ENCODE measurements at places on chromosomes 4 and X.

DNA sequence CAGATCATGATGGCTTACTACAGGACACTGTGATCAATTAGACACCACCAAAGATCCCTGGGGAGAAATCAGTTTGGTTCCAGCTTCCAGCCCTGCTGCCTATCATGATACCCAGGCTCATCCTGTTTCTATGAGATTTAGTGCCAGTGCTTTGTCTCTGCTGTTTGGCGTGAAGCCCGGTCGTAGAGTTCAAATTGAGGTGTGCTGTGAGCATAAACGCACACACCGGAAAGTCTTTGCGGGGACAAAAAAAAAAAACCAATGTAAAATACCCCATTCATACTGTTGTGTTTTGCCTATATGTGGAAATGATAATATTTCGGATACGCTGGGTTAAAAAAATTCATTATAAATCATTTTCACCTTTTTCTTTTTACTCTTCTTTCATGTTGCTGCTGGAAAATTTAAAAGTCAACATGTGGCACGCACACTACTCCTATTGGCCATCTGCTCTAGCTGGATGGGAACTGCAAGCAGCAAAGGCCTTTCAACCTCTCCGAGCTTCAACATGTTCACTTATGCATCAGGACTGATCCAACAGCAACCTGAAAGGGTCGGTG lies 607 bp upstream of the DKC1 start:
- no peak for DNase-seq

GRCh38 chr4:7753271-7753670 lies 186.4 kb downstream of the AFAP1 start:
- DNase-seq, result no peak

GRCh38 chr4:158863296-158863695 lies 94.5 kb downstream of the FNIP2 start:
- no peak for DNase-seq

DNA sequence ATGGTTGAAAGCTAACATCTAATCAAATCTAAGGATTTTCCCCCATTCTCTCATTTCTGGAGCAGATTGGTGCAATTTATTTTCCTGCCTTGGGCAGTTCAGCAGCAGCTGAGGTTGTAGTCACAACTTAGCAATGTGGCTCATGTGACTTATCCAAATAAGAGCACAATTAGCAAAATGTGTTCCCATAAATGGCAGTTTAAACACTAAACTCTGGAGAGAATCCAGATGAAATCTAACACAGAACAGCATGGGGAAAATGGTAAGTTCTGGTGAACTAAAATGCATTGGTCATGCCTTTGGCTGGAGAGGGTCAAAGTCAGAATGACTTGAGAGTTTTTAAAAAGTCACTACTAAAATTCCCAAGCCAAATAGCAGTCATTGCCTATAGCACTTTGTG lies 422.6 kb upstream of the DIPK2B start:
- no peak for DNase-seq

- DNase-seq, result no peak
These were observed 643.7 kb downstream of the BCOR start for GRCh38 chrX:39453889-39454621.

- DNase-seq, result no peak
These were observed 154.8 kb upstream of the PDE5A start for GRCh38 chr4:119783189-119783983.

DNA sequence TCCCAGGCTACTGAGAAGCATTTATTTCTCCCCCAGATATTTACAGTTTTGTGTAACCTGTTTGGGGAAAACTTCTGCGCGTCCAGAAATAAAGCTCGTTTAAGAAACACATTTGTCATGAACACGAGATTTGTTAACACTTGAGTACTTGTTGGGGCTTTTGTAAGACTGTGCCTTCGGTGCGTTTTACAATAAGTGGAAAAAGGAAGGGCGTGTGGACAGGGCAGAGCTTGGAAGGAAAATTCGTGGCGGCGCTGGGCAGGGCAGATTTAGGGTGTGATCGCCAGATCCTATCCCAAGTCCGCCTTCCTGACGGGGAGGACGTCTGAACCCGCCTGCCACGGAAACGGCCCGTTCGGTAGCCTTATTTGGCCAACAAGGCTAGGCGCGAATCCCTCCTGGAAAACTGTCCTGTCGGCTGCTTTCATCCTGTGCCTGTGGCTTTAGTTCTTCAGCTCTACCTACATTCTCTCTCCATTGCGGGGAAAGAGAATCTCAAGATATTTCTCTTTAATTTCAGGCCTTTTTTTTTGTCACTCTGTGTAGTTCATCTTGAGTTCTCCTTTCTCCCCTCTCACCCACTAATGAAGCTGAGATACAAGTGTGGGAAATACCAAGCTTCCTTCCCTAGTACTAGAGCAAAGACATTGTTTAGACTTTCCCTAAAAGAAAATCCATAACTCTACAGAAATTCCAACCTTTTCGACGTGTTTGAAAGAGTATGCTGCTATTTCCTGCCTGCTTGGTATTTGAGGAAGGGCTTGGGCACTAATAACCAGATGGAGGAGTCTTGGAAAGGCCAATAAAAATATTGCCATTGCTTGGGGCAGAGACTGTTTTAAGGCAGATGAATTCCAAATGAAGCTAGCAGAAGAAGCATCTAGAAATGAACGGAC lies 982 bp downstream of the PDLIM5 start:
- peak; percentile 4 for DNase-seq

GRCh38 chr4:93267747-93268146 lies 560.8 kb upstream of the ATOH1 start:
- DNase-seq, result no peak

DNA sequence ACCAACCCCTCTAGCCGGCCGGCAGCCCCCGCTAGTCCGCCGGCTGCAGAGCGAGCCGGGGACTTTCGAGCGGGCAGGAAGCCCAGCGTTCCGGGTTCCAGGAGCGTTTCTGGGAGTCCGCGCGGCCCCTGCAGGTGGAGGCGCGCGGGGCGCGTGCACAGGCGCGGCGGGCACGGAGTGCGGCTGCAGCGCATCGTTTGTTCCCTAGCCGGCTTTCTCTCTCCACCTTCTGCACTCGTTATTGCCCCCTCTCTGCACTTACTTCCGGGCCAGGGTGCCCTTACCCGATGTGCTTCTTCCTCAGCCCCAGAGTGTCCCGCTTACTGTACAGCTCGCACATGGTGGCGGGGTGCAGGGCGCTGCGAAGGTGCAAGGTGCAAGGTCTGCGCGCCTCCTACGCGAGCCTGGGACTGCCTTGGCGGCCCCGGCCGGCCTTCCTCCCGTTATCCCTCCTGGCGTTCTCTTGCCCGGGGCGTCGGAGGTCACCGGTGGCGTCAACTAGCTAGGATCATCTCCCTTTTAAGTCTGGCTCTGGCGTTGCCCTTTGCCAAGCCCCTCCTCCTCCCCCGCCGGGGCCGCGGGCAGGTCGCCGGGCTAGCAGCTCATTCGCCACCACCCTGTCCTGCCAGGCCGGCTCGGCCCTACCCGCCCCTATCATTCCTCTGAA lies at the start of gene ETNPPL:
TSS of gene ETNPPL (minus strand) at position 495 of the 667 bp plus-strand sequence. CDS start at position 340, 155 bp downstream.
- DNase-seq, result no peak

DNA sequence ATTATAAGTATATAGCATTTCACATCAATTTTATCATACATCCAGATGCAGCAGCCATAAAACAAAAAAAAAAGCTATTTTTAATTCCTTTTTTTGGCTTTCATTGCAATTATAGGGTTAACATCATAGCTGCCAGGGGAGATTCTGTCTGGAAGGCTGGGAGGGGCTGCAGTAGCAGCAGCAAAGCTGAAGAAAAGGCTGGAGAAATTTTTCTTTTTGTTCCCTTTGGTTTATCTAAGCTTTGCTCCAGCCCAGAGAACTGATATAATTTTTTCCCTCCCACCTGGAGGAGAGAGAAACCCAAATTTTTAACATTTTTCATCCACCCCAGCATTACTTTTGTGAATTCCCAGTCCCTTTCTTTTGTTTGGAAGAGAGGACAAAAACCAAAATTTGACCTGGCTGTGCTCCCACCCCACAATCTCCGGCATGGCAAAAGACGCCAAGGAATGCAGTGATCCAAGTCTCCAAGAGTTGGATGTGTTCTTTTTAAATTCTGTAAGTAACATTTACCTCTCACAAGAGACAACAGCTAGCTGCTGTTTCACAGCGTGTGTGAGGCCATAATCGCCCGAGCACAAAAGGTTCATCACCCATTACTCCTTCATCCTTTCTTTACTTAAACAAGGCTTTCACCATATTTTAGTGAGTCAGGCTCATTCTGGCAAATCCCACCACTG lies 25.1 kb upstream of the FAM156A start:
- no peak for DNase-seq

DNA sequence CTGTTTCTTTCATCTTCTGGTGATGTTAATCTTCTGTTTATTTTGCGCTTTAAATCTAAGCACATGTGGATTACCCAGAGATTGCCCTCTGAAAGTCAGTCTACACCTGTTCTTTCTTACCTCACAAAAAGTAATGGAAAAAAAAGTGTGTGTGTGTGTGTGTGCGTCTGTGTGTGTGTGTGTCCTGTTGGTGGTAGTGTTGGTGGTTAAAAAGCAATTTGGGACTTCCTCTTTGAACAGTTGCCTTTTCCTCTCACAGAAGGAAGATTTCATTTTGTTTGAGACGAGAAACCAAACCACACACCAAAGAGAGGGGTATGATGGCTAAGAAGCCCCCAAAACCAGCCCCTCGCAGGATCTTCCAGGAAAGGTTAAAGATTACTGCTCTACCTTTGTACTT lies at the start of gene STAP1:
TSS of gene STAP1 (plus strand) at position 235 of the 400 bp plus-strand sequence. CDS start at position 318, 83 bp downstream.
- no peak for DNase-seq

DNA sequence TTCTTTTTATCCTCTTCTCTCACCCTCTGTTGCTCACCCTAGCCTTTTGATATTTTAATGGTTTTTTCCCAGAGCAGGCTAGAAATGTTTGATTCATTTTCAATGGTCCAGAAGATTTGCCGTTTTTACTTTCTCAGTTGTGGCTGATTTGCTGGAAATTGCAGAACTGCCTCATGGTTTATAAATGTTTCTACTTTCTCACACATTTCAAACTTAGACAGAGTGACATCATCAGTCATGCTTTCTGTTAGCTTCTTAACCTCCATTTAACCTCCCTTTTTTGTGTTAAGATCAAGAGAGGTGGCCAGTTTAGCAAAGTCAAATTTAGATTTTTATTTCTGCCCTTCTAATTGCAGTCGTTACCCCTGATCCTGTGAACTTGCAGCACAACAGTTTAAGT lies 8.7 kb downstream of the RXFP1 start:
- no peak for DNase-seq

- DNase-seq, result no peak
These were observed 119.7 kb upstream of the TBC1D9 start for GRCh38 chr4:140875746-140876452.

DNA sequence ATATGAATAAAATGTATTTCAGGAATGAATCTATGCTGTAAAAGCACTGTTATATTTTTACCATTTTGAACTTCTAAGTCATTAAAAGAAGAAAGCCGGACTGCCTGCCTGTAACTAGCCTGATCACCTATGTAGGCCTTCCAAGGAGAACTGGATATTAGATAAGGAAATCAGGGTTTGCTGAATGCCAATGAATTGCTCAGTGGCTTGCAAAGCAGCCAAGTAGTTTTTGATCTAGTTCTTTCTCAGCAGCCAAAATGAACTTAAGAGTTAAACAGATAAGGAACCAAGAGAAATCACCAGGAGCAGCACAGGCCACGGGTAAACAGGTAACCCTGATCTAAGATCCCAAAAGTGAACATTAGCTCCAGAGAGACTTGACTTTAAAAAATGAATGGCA lies 3.3 kb downstream of the ANXA5 start:
- no peak for DNase-seq

DNA sequence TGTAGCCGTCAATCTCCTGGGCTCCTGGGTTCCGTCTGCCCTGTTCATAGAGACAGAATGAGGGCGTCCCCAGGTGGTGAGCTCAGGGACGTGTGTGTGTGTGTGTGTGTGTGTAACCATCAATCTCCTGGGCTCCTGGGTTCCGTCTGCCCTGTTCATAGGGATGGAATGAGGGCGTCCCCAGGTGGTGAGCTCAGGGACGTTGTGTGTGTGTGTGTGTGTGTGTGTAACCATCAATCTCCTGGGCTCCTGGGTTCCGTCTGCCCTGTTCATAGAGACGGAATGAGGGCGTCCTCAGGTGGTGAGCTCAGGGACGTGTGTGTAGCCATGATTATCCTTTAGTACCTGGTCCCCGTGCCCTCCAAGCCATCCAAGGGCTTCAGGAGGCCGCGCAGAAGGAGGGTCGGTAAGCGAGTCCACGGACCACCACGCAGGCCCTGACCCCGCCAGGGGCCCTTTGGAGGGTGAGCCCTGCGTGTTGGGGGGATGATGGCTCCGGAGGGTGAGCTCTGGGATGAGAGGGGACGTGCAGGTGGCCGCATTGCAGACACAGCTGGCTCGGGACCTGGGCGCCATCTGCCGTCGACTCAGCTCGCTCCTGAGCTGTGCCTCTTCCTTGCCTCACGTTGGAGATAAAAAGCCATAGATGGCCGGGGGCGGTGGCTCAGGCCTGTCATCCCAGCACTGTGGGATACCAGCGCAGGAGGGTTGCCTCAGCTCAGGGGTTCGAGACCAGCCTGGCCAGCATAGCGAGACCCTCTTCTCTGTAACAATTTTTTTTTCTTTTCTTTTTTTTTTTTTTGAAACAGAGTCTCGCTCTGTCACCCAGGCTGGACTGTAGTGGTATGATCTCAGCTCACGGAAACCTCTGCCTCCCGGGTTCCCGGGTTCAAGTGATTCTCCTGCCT lies 5.4 kb upstream of the GTPBP6 start:
- DNase-seq, result no peak

DNA sequence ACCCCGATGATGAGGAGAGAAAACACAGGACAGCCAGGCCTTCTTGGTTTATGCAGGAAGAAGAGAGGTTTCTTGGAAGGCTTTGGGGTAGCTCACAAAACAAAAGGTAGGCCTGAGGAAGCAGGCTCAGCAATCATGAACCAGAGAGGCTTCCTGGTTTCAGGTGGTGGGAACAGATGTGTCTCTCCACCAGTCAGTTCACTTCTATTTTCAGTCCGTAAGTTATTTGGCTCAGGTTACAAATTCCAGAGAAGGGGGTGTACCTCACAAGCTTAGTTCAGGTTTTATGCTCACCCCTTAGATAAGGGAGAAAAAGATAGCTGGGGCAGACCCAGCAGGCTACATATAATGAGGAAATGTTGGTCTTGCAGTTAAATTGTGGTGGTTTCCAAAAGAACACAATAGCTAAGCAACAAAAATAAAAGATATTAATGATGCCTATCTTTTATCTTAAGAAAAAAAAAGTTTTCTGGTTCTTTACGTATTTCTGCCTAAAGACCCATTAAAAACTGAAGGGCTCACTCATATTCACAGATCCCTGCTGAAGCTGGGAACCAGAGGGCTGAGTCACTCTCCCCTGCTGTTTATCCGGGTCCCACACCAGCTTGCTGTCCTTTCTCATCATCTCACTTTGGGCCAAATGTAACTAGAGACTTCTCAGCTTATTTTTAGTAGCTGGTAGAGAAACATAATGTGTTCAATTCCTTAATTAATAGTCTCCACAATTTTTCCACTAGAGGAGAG lies 177.0 kb downstream of the CAMK2D start:
- no peak for DNase-seq

GRCh38 chrX:119107206-119107605 lies 20.4 kb downstream of the KIAA1210 start:
- DNase-seq, result no peak
